Neuronal stem cell (in vitro differentiated cells): ENCODE measurements at places on chromosomes 12 and 14.

- DNase-seq = no peak
These were observed 2.9 kb upstream of the DHRS2 start for GRCh38 chr14:23633160-23633701.

DNA sequence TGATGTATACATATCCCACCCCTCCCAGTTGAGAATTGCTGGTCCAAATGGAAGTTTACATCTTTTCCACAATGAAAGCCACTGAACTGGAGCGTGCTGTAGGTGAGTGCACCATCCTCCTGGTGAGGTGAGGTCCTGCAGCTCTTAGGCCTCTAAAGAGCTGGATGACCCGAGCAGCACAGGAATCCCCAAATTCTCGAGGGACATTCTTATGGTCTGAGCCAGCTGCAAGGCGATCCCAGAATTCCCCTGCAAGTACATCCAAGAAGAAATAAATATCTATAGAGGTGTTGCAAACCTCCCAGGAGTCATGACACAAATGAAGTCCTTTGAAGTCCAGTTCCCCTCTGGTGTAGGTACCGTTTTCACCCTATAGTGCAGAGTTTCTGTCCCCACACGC is 24.0 kb downstream of the TMEM132C start:
- DNase-seq = no peak

- DNase-seq = no peak
These were observed 84.6 kb downstream of the TXNDC16 start for GRCh38 chr14:52467515-52468266.

- DNase-seq = no peak
These were observed 27.6 kb downstream of the LRFN5 start for GRCh38 chr14:41634286-41634685.

- no peak for DNase-seq
These were observed 15.4 kb downstream of the HSP90AA1 start for GRCh38 chr14:102071283-102071998.

DNA sequence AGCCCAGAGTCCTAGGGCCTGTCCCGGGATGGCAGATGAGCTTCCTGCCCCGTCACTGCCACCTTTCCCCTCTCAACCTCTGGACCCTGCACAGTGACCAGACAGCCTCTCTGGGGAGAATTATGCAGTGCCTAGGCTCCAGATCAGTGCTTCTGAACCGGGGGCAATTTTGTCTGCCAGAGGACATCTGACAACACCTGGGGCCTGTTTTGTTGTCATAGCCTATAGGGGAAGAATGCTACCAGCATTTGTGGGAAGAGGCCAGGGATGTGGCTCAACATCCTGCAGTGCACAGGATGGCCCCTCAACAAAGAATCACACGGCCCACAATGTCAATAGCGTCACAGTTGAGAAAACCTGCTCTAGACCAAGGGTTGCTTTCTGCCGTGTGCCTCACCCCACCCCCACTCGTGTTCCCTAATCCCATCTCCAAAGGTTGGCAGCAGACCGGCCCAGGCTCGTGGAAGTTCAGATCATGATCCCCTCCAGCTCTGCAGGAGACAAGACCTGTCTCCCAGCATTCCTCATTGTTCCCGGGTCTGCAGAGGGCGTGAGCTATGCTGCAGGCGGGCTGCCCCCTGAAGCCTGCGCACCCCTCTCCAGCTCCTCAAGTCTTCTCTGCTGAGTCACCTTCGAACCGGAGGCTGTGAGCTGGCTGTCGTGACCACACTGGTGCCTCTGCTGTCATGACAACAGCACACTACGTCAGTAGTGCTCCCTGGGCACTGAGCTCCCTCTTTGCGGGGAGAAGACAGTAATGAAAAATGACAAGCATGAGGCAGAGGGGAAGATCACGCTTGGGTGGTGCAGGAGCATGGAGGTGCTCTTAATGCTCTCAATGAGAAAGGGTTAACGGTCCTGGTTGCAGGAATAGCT is 2.0 kb upstream of the GAPDH start:
- peak; percentile 69 for DNase-seq

- no peak for DNase-seq
These were observed 42.6 kb upstream of the MED13L start for GRCh38 chr12:116319898-116320621.

GRCh38 chr14:90850487-90850886 is 34.3 kb upstream of the TTC7B start:
- no peak for DNase-seq

DNA sequence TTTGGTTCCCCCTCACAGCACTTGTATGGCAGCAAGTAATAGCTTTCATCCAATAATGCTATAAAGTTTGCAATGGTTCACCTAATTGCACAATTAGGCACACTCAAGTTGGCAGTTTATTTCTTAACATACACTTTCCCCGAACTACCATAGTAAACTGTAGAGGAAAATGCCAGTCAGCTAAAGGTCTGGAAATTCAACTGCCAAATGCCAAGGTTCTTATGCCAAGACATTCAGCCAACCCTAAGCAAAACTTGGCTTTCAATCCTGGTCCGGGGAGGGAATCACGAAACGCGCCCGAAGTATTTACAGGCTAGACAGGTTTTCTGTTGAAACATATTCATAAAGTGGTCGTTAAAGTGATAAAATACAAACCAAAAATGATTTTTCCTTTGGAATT is 1512.4 kb upstream of the FLRT2 start:
- no peak for DNase-seq

DNA sequence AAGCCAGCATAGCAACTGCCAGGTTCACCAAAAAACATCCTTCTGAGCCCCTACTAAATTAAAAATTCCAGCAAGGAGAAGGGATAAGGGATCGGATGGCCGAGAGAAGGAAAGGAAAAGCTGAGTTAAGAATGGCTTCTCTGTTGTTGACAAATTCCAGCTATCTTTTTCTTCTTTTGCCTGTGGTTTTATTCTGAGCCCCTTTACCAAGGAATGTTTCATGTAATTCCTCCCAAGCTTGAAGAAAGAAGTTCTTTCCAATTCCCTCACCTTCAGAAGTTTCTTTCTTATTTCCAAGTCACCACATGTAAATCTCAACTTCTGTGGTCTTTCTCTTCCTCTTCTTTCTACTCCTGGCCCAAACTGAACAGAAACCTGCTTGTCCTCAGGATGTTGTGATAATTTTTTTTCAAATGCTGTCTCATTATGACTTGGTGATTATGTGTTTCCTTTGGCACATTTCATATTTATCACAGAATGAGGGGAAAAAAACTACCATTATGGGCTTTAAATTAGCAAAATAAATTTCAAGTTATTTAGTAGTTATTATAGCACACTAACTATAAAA is 40.0 kb downstream of the FGD6 start:
- no peak for DNase-seq

DNA sequence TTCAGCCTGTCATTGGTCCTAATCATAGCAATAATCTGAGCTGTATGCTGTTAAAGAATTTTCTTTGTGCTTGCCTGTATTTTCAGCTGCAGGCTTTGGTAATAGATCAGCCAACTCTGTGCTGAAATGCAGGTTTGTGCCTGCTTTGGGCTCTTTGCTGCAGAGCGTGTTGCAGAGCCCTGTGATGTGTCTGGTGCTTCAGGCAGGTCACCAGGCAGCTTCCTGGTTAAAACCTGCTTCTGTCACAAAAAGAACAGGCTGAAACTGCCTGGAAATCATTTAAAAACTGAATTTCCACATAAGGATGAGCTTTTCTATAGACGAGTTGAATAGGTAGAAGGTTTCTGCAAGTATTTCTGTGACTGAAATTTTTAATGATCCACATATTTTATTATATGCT is 3.1 kb downstream of the DIP2B start:
- no peak for DNase-seq
